ENCODE measurements at places on chromosomes 6 and 20. TPM values are rescaled to one million over a fixed set of nuclear protein-coding genes. Genes with fewer than 3 reads are reported as not detected.

The CTCFL gene
- not detected for total RNA-seq

The NKX2-2 gene
- total RNA-seq, result not detected

The TRERF1 gene
- total RNA-seq, result 0.85 TPM

DNA sequence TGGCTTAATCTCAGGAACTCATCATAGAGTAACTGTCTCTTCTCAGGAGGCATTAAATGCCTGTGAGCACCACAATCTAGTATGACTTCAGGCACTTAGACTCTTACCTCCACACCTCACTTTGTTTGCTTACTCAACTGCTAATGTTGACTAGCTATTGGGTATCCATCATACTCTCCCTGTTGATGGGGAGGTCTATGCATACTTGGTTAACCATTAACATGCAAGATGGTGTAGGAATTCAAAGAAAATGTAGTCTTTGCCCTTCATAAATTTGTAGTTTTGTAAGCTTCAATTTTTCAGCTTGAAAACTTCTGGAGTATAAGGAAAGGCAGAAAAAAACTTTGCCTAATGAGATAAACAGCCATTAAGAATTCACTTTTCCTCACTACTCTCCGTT is 501.0 kb upstream of the MARCKS start:
- DNase-seq, result no peak

- no peak for DNase-seq
Observed at GRCh38 chr6:52641826-52642225, 29.1 kb upstream of the TMEM14A start.

- no peak for DNase-seq
Observed at GRCh38 chr6:22281341-22282085, 15.3 kb downstream of the PRL start.

- no peak for DNase-seq
Observed at GRCh38 chr20:15320941-15321340, 983.5 kb upstream of the FLRT3 start.

Measured in pulmonary artery endothelial cell (primary cell).